ENCODE measurements at places on chromosomes 5 and 9.

DNA sequence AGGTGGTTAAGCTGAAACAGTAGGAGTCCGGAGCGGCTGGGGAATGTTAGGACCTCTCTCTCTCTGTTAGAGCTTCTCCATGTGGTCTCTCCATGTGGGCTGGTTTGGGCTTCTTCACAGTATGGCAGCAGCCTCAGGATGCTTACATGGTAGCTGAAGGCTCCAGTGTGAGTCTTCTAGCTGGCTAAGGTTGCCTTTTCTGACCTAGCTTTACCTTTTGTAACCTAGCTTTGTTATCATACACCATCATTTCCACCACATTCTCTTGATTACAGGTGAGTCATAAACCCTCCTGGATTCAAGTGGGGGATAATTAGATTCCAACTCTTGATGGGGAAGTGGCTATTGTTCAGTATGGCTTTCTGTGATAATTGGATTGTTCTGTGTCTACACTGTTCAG, 98.5 kb downstream of the MTREX start:
- DNase-seq = no peak

GRCh38 chr5:38370358-38371100, 112.2 kb downstream of the EGFLAM start:
- no peak for DNase-seq

GRCh38 chr5:75660678-75661465, 49.6 kb downstream of the ANKDD1B start:
- DNase-seq = no peak

GRCh38 chr5:6195711-6196358, 182.5 kb downstream of the MED10 start:
- no peak for DNase-seq

- DNase-seq = no peak
These were observed 383.9 kb downstream of the SH3GL2 start for GRCh38 chr9:17962747-17963146.

DNA sequence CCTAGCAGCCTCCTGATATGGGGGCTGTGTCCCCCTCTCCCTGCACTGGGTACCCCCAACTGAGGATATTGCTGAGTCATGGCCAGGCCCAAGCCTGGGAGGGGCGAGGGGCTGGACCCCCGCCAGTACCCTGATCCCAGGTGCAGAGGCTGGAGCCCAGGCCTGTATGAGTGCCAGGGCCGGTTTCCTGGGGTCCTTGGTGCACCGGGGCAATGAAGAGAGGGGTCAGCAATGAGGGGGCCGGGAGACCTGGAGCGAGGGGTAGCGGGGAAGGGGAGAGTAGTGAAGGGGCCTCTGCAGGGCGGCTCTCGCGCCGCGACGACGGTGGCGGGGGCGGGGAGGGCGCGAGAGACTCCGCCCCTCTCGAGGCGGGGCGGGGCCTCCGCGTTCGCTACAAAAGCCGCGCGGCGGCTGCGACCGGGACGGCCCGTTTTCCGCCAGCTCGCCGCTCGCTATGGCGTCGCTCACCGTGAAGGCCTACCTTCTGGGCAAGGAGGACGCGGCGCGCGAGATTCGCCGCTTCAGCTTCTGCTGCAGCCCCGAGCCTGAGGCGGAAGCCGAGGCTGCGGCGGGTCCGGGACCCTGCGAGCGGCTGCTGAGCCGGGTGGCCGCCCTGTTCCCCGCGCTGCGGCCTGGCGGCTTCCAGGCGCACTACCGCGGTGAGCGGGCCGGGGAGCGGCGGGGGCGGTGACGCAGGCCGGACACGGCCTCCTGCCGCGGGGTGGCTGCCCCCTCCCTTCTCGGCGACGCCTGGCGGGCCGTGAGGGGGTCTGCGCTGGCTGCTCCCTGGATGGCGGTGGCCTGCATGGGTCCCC, at the start of gene SQSTM1:
Gene SQSTM1 (plus strand): TSS at position 423 of the 815 bp plus-strand sequence. CDS start 32 bp downstream, at position 455.
- peak; percentile 72 for DNase-seq

GRCh38 chr5:154370119-154370518, 75.7 kb upstream of the SAP30L start:
- no peak for DNase-seq

DNA sequence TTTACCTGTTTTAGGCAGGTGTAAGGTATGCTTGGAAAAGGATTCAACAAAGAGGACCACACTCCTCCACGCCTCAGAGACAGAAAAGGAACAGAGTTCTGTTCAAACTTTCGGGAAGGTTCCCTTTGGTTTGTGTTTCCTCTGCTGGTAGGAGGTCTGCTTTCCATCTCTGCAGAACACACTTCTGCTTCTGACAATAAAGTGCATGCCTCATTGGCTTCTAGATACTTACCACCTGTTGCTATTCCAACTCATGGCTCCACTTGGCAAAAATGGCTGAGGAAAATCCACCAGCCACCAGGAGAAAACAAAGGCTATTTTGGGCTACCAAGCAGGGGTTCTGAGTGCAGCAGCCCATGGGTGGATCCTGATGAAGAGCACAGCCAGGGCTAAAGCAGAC, 112.7 kb downstream of the NRG2 start:
- no peak for DNase-seq

DNA sequence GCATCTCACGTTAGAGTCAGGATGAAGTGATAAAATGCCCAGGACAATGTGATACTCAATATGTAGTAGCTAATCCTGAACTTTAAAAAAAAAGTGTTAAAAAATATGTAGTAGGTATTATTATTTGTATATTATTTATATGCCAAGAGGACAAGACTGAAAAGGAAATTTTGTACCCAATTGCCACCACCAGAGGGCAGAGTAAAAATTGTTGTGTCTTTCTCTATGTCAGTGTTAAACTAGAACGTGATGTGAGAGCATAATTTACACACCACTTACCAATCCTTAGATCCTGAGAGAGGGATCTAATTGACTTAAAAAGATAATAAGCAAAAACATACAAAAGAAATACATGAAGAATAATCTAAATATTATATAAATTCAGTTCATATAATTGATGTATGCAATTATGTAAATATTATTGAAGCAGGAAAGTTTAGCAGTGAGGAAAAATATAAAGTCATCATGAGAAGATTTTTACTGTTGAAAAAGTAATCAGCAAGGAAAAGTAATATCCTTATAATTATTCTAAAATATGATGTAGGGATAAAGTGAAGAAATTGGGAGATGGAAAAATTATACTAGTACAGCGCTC, 288.9 kb downstream of the RAB3C start:
- DNase-seq = no peak

- no peak for DNase-seq
These were observed 12.3 kb downstream of the DCAF10 start for GRCh38 chr9:37812773-37813379.

- DNase-seq = no peak
These were observed 172.2 kb upstream of the SGCD start for GRCh38 chr5:156154757-156155156.

DNA sequence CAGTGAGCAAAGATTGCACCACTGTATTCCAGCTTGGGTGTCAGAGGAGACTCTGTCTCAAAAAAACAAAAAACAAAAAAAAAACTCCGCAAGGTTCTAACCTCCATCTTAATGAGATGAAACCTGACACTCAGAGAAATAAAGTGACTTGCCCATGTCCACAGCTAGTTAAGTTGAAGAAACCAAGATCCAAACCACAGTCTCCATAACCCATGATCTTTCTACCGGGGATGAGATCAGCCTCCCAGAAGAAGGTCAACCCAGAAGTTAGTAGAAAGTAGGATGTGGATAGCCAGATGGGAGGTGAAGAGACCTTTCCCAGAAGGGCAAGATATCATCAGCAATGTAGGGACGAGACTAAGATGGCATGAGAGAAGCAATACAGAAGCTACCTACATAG, 140.4 kb upstream of the ADRA1B start:
- DNase-seq = no peak

- DNase-seq = no peak
These were observed 42.9 kb upstream of the SMAD5 start for GRCh38 chr5:136089791-136090190.

DNA sequence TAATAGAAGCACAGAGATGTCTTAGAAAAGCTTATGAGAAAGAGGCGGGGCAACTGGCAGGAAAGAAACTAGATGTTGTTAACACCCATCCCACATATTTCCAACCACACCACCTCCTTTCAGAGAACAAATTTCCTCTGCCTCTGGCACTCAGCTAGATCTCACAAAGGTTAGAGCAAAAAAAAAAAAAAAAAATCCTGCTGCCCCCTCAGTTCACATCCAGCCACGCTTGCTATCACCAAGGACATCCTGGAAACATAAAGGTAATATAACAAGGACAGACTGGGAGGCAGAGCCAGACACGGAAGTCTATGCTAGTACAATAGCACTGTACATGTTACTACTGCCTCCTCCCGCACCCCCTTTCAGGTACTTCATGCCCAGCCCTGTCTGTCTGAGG, 238.0 kb upstream of the PTGER4 start:
- DNase-seq = no peak

GRCh38 chr9:123260340-123260739, 8.0 kb downstream of the STRBP start:
- DNase-seq = no peak

DNA sequence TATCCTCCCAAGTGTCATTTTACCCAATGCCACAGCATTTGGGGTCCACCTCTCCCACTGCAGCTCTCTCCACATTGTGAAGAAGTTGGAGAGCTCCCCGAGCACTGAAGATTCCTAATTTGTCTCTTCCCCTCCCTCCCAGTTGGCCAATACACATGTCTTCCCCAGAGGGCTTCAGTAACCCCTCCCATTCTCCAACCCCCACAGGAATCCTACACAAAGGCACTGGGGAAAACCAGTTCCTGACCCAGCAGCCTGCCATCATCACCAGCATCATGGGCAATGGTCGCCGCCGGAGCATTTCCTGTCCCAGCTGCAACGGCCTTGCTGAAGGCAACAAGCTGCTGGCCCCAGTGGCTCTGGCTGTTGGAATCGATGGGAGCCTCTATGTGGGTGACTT, 87.3 kb upstream of the WWC1 start:
- DNase-seq = no peak

DNA sequence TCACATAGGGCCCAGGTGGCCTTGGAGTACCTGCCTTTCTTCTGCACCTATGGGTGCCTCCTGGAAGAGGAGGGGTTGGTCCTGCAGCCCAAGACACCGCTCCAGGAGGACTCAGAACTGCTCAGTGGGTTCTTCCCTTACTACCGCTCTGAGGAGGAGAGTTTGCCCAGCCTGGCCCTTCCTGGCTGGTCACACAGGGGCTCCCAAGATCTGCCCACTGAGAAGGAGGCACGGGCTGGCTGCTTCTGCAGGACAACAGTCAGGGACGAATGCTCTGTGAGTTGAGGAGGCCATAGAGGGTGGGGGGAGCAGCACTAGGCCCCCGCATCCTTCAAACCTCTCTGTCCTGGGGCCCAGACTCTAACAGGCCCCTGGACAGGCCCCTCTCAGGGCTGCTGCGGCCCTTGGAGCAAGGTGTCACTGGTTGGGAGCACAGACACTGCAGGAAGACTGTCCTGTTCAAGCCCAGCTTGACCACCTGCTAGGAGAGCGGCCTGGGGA, 9.9 kb upstream of the SLC25A48 start:
- no peak for DNase-seq

DNA sequence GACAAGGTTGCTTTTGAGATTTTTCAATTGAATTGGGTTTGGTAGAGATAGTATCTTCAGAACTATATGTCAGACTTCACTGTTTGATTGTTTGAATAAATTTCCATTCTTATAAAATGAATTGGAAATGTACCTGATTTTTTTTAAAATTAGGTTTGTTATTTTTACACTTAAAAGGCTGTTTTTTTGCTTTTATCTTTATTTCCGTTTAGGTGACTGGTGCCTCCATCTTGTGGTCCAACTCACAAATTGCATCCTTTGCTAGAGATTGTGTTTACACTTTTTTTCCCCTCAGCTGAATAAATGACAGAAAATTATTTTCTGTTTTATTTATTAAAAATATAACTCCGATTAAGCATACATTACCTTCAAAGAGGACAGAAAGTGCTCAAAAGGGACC, 15.6 kb downstream of the NDUFAF2 start:
- DNase-seq = no peak

GRCh38 chr9:77569335-77569734, 78.8 kb downstream of the GNA14 start:
- no peak for DNase-seq

DNA sequence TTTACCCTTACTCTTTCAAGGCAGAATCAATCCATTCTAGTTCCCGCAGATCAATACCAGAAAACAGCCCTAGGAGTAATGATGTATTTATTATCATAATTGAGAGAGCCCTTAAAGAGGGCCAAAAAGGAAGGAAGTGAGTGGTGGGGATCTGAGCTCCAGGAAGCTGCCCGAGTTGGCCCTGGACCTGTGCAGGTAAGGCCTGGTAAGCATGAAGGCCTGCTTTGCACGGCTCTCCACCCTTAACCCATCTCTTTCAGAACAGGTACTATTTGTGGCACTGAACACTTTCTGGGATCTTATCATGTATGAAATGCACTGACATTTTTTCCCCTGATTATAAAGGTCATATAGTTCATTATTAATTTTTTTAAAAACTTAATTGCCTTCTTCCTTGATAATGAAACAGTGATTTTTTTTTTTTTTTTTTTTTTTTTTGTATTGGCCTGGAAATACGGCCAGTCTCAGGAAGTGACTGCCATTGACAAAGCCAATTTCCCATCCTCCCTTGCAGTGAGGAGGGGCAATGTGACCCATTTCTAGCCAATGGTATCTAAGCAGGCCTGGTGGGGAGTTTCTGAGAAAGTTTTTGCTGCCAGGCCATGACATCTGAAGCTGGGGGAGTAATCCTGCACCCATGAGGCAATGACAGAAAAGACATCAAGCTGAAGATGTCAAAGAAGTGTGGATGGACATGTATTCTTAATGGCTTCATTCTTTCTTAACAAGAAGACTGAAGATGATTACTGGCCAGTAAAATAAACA, 6.3 kb upstream of the MVB12B start:
- no peak for DNase-seq

DNA sequence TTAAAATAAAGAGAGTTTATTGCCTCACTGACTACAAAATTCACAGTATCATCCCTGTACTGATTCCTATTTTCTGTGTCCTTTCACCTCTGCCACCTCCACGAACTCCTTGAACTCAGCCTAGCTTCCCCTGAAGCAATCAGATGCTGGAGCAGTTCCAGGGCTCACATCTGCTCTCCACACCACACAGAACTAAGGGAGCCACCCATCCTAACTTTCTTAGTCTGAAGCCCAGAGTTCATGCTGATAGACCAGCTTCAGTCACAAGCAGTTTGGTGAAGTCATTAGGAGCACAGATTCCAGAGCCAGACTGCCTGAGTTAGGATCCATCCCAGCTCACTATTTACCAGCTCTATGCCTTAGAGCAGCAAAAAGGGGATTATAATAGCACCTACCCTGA, 15.6 kb upstream of the EPB41L4A start:
- DNase-seq = no peak

DNA sequence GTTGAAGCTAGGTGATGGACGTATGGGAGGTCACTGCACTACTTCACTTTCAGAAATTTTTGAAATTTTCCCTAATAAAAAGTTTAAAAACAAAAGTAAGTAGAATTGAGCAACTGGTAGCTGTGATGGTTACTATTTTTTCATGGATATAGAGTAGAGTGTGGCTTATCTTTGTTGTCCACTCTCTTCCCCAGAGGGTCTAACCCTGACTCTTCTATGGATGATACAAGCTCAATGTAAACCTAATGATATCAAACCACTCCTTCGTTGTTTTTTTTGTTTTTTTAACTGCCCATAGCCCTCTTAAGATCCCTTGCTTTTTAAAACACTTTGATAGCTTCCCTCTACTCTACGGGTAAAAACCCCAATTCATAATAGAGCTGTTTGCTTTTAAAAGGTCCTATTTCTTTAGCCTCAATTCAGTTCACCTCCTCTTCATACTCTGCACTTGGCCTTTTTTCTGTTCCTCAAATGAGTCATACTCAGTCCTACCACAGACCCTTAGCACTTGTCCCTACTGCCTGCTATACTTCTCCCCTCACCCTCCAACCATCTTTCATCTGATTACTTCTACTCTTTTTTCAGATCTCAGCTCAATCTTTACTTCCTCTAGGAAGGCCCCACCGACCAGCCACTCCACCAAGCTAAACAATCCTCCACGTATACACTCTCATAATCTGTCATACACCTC, 2.6 kb downstream of the HDAC3 start:
- DNase-seq = no peak
